ENCODE measurements at places on chromosomes 12 and 14.

DNA sequence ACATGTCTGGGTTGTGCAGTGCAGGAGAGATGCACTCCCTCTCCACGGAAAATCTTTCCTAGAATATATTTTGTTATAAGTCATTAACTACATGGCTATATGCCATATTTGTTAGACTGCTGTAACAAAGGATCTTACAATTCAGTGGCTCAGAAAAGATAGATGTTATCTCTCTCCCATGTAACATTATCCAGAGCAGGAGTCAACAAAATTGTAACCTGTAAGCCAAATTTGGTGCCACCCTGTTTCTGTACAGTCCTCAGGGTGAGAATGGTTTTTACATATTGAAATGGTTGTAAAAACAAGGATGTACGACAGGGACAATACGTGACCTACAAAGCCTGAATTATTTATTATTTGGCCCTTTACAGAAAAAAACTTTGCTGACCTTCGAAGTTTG, 155.5 kb downstream of the KIF21A start:
- DNase-seq = no peak

- no peak for DNase-seq
Observed at GRCh38 chr12:40692765-40693206, 547 bp downstream of the CNTN1 start.

GRCh38 chr12:89324437-89324836, 27.9 kb downstream of the DUSP6 start:
- DNase-seq = no peak

- DNase-seq = no peak
Observed at GRCh38 chr14:104119119-104119487, 19.3 kb upstream of the KIF26A start.

- no peak for DNase-seq
Observed at GRCh38 chr12:75917083-75917482, 114.5 kb downstream of the PHLDA1 start.

- DNase-seq = no peak
Observed at GRCh38 chr12:71152851-71153250, 4.9 kb downstream of the TSPAN8 start.

- no peak for DNase-seq
Observed at GRCh38 chr12:131008-131407, 64.4 kb downstream of the IQSEC3 start.

GRCh38 chr12:56152756-56153677, 630 bp downstream of the MYL6B start:
- DNase-seq = no peak

DNA sequence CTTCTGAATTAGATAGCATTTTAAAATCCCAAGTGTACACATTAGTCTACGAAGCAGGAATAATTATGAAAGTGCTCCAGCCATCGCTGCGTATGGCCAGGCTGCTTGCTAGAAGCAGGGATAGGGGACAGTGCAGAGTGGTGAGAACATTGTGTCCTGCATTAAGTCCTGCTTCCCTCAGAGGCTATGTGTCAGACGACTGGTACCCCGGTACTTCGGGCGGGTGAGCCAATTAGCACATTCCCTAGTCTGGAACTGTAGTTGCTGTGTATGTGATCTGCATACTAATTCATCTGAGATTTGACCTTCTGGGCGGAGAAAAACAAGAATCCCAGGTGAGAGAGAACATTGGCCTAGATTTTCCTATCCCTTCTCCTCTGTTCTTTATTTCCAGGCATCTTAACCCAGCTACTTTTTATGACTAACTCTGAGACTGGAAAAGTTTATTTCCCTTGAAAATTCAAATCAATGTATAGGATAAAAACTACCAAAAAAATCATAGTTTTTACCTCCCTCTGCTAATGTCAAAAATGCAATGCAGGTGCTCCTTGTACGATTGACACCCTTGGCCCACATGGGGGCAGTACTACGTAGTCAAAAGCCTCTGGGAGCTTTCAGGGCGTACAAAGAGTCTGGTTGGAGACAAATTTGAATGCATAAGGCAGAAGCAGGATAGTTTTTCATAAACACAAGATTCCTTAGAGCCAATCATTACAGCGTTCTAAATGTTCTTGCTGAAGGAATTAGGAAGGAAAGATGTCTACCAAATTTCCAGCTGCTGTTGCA, 764.3 kb downstream of the NOVA1 start:
- DNase-seq = no peak

- no peak for DNase-seq
Observed at GRCh38 chr12:77179515-77179914, 114.1 kb upstream of the E2F7 start.

DNA sequence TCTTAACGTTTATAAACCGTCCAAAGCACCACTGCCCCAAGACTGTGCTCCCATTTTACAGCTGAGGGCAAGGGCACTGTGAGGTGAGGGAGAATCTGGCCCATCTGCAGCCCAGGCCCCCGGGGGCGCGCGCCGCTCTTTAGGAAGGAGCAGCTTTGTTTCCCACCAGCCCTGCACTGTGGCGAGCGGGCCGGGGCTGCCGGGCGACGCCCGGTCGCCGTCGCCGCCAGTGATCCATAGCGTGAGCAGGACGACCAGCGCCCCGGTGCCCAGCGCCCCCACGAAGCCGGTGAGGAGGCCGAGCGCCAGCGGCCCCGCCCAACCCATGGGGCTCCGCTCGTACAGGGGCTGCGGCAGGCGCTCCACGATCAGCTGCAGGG, 34.6 kb downstream of the FIGNL2 start:
- DNase-seq = no peak

DNA sequence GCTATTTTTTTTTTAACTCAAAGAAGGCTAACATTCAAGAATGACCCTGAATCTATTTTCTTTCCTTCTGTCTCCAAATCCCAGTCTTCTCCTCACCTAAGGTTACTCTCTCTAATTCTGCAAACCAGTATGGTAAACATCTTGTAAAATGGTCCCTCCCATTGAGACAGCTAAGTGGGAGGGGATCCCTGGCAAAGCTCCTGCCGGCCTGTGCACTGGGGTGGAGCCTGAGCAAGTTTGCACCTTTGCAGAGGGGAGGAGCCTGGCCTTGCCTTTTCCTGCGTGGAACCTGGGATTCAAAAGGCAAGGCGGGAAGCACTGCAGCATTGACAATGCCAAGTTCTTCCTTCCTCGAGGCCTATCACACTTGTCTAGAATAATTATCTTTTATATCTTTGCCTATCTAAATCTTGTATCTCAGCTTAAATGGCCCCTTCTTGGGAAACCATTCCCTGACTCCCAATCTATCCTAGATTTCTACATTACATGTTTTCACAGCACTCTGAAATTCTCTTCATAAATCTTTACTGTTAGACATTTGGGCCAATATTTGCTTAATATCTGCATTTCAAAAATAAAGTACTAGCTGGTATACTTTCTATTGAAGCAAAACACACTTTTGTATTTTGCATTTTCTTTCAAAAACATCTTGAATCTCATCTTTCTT, 83.0 kb downstream of the EPS8 start:
- DNase-seq = no peak

DNA sequence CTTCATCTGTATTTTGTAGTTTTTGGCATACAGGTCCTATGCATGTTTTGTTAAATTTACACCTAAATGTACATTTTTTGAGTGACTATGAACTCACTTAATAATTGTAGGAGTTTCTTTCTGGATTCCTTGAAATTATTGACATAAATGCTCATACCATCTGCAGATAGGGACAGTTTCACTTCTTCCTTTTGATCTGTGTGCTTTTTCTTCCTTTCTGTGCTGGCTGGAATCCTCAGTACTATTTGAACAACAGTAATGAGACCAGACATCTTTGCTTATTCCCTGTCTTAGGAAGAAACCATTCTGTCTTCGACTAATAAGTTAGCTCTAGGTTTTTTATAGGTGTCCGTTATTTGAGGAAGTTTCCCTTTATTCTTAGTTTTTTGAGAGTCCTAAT, 110.3 kb downstream of the ADGRD1 start:
- no peak for DNase-seq

- no peak for DNase-seq
Observed at GRCh38 chr14:77580964-77581505, 35.4 kb downstream of the SPTLC2 start.

DNA sequence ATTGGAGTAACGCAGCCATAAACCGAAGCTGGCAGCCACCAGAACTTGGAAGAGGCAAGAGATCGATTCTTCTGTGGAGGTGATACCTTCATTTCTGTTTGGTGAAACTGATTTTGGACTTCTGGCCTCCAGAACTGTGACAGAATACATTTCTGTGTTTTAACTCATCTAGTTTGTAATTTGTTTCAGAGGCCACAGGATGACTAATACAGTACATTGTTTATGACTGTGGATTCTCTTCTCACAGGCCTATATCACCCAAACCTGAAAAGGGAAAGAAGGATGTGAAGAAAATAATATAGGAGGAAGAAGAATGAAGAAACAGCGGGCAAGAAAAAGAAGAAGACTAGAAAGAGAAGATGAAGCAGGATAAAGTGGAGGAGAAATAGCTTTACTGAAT, 263.8 kb upstream of the DIO2 start:
- DNase-seq = no peak

- DNase-seq = no peak
Observed at GRCh38 chr12:45227316-45228067, 11.6 kb downstream of the ANO6 start.

DNA sequence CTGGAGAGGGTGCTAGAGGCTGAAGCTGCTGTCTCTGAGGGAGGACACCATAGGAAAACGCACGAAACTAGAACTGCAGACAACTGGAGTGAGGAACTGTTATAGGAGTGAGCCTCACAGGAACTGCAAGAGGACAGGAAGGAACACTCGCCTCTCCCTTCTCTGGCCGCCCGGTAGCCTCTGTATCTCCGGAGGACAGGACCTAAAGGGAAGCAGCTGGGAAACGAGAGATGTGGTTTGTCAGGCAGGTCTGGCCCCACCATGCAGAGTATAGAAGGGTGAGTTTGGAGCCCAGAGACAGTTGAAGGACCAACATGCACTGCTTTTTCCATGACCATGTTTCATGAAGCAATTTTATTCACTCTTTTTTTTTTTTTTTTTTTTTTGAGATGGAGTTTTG, 127.3 kb downstream of the EFCAB11 start:
- DNase-seq = no peak

- no peak for DNase-seq
Observed at GRCh38 chr12:95943330-95943842, at the start of gene AMDHD1. AMDHD1 (plus strand) TSS chr12:95943331; CDS start chr12:95943399, 68 bp downstream.

DNA sequence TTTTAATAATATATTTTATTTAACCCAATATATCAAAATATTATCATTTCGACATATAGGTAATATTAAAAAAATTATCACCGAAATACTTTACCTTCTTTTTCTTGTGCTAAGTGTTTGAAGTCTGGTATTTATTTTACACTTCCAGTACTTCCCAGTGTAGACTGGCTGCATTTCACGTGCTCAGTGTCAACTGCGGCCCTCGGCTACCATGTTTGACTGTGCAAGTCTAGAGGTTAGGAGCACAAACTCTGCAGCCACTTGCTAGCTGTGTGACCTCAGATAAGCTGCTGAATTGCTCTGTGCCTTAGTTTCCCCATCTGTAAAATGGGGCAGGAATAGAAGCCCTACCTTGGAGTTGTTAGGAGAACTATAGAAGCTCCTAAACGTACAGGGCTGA, 42.3 kb upstream of the ESRRB start:
- DNase-seq = no peak

- DNase-seq = no peak
Observed at GRCh38 chr14:25381498-25381897, 331.6 kb upstream of the STXBP6 start.

DNA sequence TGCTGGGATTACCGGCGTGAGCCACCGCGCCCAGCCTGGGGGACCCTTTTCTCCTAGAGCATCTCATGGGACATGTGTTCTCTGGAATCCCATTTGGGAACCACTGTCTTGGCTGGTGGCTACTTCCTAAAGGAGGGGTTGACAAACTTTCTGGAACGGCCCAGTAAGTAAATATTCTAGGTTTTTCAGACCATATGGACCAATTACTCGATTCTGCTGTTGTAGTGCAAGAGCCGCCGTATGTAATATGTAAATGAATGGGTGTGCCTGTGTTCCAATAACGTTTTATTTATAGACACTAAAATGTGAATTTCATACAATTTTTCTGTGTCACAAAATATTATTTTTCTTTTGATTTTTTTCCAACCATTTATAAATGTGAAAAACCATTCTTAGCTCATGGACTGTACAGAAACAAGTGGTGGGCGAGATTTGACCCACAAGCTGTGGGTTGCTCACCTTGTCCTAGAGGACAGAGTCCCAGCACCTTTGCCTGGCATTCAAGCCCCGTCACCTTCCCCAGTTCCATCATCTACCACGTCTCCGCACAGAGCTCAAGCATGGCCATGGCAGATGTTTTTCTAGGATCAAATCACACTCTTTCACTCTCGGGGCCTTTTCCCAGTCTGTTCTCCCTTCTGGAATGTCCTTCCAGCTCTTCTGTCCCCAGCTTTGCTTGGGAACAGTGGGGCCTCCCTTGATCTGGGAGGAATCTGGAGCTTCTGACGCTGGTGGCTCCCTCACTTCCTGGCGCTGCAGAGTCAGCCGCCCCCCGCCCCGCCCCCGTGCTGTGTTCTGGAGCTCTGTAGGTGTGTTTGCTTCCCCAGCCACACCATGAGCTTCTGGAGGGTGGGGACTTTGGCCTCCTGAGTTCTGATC, 17.9 kb upstream of the RCOR1 start:
- DNase-seq = no peak

DNA sequence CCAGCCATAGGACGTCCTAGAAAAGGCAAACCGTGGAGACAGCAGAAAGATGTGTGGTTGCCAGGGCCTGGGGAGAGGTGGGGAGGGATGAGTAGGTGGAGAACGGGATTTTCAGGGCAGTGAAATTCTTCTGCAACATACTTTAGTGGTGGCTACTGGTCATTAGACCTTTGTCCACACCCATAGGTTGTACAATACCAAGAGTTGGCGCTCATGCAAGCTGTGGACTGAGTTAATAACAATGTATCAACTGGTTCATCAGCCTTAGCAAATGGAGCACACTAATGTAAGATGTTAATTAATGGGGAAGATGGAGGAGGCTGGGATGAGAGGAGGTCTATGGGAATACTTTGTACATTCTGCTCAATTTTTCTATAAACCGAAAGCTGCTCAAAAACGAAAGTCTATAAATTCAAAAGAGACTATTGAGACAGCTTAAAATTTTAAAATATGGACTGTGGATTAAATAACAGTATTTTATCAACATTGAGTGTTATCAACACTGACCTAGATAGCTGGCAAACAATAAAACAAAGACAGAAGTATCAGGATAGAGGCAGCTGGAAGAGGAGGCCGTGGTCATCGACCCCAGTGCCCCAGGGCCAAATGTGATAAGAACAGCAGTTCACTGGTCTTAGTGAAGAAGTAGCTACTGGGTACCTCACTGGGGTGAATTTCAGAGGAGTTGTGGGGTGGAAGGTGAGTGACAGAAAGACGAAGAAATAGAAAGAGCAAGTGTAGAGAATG, 90.9 kb downstream of the SYNE3 start:
- DNase-seq = no peak

- DNase-seq = no peak
Observed at GRCh38 chr14:105158794-105159193, 9.8 kb downstream of the JAG2 start.

- DNase-seq = no peak
Observed at GRCh38 chr14:75845136-75845804, 136.5 kb downstream of the TGFB3 start.
